ENCODE measurements at places on chromosomes 5 and 9.

DNA sequence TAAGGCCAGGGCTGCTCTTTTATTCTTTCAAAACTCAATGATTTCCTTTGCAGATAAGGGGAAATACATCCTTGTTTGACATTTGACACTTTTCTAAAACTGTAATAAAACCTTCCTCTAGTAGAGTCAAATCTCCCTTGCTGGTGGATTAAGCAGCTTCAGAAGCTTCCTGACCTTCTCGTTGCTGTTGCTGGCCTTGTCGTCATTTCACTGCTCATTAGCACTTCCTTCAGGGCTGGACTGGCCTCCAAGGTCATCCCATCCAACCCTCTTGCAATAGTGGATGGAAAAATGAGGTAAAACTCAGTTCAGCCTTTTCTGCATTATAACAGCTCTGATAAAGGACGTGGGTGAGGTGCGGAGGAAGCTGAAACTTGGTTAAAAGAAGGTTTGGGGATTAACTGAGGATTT is 1.1 kb upstream of the ADAMTSL1 start:
- no peak for DNase-seq

DNA sequence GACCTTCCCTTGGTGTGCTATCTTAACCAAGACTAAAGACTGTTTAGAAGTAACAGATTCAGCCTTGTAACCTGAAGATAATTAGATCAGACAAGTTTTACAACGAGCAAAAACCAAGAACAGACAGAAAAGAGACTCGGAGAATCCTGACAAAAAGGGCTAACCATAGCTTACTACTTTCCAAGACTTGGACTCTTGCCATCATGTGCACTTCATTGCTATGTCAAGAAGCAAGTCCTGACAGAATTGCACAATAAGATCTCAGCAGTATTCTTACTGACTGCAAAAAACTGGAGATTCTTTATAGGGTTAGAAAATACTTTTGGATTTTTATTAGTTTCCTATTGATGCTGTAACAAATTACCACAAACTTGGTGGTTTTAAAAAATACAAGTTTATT is 1539.0 kb upstream of the NUDT12 start:
- DNase-seq, result no peak

GRCh38 chr9:89594811-89595550 is 9.8 kb upstream of the GADD45G start:
- DNase-seq, result no peak

GRCh38 chr5:131942016-131942415 is 3.4 kb downstream of the MEIKIN start:
- DNase-seq, result no peak

- no peak for DNase-seq
Measured at GRCh38 chr5:112201141-112201540, 217.9 kb downstream of the EPB41L4A start.
